IMR-90 (cell line): ENCODE measurements at places on chromosomes 7 and 10. TPM values are rescaled to one million over a fixed set of nuclear protein-coding genes. Genes with fewer than 3 reads are reported as not detected.
A peak's percentile ranks its signal among the peaks of the same experiment; 100 is the strongest.

- DNase-seq, result no peak
Measured at GRCh38 chr7:96187735-96188134, 134.2 kb downstream of the SLC25A13 start.

Gene CFAP46
- total RNA-seq, result 1.3 and 1.7 TPM in 2 replicates

GRCh38 chr7:42831718-42832522, 80.0 kb downstream of the C7orf25 start:
- DNase-seq, result peak; percentile 36

Gene CHRM2
- 144 and 184 TPM in 2 replicates for total RNA-seq

GRCh38 chr10:19347621-19348020, 299.0 kb downstream of the MALRD1 start:
- DNase-seq, result no peak

DNA sequence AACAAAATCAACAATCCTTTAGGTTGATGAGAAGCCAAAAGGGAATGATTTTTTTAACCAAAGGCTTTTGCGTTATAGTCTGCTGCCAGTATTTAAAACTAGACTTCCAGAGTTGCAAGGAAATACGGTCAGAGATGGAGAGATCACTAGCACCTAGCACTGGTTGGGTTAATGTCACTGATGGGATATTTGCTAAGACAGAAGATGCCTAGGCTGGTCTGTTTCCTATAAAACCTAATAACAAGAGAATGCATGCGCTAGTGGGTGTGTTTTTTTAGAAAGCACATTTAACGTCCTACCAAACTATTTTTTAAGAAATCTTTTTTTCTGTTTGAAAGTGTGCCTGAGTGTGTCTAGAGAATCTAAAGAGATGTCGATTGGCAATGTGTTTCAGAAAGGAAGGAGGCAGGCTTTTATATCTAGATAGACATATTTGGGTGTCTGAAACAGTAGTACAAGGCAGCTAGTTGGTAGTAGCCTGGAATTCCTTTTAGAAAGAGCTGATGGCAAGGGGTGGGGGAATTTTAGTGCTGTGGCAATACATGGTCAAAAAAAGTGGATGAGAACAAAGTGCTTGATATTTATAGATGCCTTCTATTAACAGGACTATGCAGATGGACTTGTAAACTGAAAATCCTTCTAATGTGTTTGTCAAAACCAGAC, 863 bp downstream of the CALD1 start:
- DNase-seq, result no peak

- DNase-seq, result no peak
Measured at GRCh38 chr7:132492823-132493445, 83.3 kb downstream of the PLXNA4 start.

DNA sequence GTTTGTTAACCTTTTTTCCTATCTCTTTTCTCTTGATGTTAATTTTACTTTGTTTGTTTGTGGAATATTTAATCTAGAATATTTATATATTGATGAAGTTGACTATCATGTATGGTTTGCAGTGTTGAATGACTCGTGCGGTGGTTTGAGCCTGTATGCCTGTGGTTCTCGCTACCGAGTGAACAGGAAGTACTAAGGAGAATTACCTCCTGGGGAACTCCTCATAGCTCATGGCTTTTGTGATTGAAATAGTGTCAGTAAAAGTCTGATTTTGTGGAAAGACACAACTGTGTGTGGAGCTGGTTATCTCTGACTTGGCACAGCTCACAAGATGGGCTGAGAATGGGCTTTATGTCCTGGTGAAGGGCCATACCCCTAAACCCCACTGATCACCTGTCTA, 498.6 kb downstream of the GLRX3 start:
- no peak for DNase-seq

GRCh38 chr7:23334482-23335056, 35.4 kb downstream of the MALSU1 start:
- peak; percentile 99 for DNase-seq

Gene OR2A12
- total RNA-seq, result not detected in 2 replicates
